ENCODE measurements at places on chromosomes 7 and 10.
A peak's percentile ranks its signal among the peaks of the same experiment; 100 is the strongest.

GRCh38 chr7:148241700-148242293, 348.8 kb upstream of the C7orf33 start:
- no peak for DNase-seq

GRCh38 chr10:102779680-102780526, 36.2 kb downstream of the WBP1L start:
- no peak for DNase-seq

GRCh38 chr7:25759286-25759685, 392.7 kb upstream of the NFE2L3 start:
- DNase-seq = no peak

GRCh38 chr7:816751-817671, 15.3 kb upstream of the SUN1 start:
- DNase-seq = peak; percentile 16

DNA sequence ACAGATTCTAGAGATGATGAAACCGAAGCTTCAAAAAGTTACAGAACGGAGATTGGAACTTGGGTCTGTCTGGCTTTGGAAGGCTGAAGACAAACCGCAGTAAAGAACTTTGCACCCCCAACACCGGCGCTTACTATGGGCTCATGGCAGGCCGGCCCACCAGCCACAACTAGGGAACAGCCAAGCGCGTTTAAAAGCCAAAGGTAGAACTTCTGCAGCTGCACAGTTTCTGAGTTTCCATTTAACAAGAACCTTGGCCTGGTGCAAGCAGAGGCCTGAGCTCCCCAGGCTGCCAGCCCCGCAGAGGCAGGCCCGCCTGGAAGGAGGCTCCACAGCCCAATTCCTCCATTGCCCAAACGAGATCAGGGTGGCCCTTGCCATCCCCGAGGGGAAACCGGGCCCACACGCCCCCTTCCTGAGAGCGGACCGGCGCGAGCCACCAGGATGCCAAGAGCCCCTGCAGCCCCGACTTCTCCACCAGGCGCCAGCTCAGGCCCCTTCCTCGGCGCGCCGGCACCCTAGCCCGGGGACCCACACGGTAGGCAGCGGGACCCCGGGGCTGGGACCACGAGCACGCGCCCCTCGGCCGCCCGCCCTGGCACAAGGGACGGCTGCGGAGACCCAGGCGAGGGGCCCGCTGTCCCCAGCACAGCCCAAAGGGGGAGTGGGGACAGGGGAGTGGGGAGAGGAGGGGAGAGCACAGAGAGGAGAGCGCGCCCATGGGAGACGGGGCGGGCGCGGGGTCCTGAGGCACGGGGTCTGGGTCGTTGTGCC, 566 bp downstream of the MAD1L1 start:
- DNase-seq = no peak

DNA sequence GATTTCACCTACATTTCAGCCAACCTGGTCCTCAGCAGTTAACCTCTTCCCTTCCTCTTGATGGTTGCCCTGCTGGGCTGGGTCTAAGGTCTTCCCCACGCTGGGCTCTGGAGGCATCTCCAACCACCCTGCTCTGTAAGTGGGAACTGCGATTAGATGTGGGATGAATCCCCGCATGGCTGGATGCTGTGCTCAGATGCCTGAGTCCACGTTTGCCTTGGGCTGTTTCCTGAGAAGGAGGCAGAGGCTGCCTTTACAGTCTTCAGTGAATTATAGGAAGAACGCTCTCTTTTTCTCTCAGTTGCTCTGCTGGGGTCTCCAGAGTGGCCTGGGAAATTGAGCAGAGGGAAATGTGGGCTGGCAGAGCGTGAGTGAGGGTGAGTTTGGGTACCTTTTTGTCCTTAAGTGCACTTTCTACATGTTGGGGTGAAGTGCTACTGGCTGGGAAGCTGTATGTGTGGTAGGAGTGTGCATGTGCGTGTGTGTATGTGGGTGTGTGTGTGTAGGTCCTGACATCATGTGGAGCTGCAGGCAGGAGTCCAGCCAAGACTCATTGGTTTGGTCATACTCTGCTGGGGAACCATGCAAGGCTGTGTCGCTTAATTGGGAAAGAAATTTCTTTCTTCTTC, 1.5 kb downstream of the GIMAP8 start:
- no peak for DNase-seq

- no peak for DNase-seq
Measured at GRCh38 chr7:129702761-129703338, 91.3 kb downstream of the NRF1 start.

DNA sequence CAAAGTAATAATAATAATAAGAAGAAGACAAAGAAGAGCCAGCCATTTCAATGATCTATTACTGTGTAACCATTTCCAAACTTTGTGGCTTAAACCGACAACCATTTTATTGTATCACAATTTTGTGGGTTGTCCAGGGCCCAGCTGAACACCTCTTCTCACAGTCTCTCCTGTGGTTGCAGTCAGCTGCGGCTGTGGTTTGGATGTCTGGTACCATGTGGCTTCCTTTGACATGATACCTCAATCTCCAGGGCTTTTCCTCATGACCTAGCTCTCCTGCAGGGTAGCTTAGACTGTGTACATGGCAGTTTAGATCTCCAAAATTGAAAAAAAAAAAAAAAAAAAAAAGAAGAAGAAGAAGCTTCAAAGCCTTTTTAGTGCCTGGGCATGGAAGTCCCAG, 72.6 kb upstream of the NFKB2 start:
- peak; percentile 2 for DNase-seq

DNA sequence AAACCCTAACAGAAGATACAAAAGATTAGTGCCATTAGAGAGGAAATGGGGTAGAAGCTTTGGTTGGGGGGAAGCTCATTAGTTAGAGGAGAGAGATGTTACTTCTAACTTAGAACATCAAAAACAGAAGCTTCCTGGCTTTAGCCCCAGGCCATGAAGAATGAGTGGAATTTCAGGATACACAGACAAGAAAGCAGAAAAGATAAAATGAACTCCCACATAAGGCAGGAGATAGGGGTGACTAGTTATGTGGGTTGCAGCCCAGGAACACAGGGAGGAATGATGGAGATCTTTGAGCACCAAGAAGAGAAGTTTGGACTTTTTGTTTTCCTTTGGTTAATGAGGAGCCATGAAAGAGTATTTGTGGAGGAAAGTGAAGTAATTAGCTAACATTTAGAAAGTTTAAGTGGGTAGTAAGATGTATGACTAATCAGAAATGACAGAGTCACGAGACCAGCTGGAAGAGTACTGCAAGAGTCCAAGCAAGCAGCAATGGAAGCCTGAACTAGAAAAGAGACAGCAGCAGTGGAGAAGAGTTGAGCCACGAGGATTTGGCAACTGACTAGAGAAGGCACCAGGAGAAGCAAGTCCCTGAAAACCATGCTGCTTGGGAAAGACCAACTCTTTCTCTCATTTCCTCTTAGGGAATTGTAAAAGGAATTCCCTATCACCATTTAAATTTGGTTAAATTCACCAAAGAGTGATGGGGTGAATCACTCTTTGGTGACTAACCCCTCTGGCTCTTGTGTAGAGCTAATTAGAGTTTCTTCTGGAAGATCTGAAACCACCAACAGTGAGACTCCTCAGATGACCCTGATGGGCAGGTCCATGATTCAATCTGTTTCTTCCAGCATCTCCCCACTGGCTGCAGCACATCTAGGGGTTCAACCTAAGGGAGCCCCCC, 131.9 kb downstream of the KCNMA1 start:
- DNase-seq = no peak

- no peak for DNase-seq
Measured at GRCh38 chr7:27883696-27884095, 143.7 kb downstream of the TAX1BP1 start.

DNA sequence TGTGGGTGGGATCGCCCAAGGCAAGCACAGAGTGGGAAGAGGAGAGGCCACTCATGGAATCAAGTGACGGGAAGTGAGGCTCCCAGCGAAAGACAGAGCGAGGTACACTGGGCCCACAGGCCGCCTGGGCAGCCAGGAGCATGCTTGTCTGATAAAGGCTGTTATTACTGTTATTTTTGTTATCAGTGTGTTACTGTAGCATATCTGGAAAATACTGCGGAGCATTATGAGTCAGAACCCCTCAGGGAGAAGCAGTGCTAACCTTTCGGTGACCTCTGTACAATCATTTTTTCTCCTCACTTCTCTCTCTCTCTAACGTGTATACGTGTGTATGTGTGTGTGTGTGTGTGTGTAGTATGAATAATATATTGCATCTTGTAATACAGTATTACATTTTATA, 3.8 kb upstream of the TCERG1L start:
- DNase-seq = no peak

GRCh38 chr7:149823191-149823630, 15.0 kb upstream of the ZNF862 start:
- DNase-seq = no peak

- DNase-seq = no peak
Measured at GRCh38 chr10:72550239-72550638, 75.6 kb downstream of the MICU1 start.

DNA sequence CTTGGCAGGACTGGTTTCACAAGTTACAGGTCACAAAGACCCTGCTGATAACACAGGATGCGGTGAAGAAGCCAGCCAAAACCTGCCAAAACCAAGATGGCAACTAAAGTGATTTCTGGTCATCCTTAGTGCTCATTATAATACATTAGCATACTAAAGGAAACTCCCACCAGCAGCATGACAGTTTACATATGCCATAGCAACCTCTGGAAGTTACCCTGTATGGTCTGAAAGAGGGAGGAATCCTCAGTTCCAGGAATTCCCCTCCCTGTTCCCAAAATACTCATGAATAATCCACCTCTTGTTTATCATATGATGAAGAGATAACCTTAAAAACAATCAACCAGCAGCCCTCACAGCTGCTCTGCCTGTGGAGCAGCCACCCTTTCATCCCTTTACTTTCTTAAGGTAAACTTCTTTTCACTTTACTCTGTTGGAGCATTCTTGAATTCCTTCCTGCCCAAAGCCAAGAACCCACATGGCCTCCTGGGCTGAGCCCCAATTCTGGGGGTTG, 21.9 kb downstream of the DPY19L1 start:
- DNase-seq = no peak

Measured in stimulated activated CD8-positive, alpha-beta memory T cell treated with anti-CD3 and anti-CD28 coated beads, Interleukin-12 subunit alpha, Interleukin-12 subunit beta, amount 100 ng/mL, for 4 hours (primary cell).